ENCODE measurements at places on chromosomes 4 and X.
A peak's percentile ranks its signal among the peaks of the same experiment; 100 is the strongest.

DNA sequence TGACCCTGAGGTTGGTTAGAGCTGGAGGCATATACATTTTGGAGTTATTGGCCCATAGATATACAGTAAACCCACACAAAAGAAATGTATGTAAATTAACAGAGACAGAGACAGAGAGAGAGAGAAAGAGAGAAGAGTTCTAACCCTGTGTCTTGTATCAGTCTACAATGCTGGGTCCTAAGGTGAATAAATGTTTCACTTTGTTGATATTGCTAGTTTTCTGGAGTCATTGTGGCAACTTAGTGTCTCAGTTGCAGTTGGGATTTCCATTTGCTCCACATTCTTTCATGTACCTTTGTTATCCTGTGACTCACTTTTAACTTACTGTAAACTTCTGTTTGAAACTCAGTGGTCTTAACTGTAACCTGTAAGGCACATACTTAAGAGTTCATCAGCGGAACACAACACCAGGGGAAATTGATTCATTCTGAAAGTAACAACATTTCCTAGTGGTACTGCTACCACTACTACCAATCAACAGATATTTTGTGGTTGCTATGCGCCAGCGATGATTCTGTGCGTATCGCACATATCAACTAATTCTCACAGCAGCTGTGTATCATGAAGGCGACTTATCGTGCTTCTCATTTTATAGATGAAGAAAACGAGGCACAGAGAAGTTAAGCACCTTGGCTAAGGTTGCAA, 38.5 kb upstream of the ETDA start:
- DNase-seq, result no peak

GRCh38 chrX:153934148-153934761, 582 bp downstream of the NAA10 start:
- DNase-seq, result no peak

DNA sequence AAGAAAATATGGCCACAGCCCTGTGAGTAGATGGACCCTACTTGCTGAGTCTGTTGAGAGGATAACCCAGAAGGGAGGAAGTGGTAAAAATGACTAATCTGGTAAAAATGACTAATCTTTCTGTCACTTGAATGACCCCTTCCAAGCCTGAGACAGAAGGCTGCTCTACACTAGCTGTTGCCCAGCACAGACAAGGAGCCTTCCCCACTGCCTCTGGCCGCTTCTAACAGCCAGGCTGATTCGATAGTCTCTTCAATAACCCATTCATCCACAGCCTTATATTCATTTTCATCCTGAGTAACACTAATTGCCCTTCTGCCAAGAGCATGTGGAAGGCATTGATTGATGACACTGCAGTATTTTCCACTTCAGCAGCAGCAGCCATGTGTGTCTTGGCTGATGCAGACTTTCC, 18.4 kb downstream of the MAGEB17 start:
- peak; percentile 45 for DNase-seq

DNA sequence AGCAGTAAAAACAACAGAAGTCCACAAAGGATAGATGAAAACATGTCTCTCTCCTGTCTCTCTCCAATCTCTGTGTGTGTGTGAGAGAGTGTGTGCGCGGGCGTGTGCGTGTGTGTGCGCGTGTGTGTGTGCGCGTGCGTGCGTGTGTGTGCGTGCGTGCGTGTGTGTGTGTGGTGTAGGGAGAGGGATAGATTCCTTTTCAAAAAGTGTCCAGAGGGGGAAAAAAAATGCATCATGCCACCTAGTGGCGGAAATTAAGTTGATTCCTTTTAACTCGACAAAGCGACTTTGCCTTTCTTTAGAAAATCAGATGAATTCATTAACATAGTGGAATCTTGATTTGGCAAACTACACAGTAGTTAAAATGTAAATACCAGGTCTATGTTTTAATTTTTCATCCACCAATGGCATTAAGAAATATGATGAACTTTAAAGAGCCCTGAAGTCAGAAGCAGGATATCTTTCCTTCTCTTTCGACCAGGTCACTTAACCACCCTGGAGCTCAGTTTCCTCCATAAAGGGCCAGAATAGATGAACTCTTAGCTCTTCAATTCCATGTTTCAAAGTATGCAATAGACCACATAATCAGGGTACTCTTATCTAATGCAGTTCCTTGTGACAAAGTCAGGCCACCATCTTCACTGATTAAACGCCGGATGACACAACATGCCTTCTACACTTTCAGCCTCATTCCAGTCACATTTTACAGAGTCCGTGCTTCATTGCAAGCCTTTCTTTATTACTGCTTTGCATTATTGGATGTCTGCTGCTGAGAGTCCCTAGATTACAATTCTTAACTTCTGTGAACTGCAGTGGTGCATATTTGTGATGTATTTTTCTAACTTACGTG, 162.8 kb downstream of the FBXO8 start:
- DNase-seq, result peak; percentile 22

GRCh38 chrX:7704205-7704604, 138.8 kb upstream of the VCX start:
- DNase-seq, result no peak

GRCh38 chrX:54745676-54746075, 52.4 kb downstream of the ITIH6 start:
- DNase-seq, result no peak

DNA sequence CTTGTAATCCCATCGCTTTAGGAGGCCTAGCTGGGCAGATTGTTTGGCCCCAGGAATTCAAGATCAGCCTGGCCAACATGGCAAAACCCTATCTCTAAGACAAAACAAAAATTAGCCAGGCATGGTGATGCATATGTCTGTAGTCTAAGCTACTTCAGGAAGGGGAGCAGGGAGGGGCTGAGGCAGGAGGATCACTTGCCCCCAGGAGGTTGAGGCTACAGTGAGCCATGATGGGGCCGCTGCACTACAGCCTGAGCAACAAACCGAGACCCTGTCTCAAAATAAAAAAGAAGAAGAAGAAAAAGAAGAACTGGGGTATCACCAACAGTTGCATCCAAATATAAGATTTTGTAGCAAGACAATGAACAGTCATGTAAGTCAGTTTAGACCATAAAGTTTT, 47.3 kb upstream of the NFKB1 start:
- DNase-seq, result no peak

DNA sequence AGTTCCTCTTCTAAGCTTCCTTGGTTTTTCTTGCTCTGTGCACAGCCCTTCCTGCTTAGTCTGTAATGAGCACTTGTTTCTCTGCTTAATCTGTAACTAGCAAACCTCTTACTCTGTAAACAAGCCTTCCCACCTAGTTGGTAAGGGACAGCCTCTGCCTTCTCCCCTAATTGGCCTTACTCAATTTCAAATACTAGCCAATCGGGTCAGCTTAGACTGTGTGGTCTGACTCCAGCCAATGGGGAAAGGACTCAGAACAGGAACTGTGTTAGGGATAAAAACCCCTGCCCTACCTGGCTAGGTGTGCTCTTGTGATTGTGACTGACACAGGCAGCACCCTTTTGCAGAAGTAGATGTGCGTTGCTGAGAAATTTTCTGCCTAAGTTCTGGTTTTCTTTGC, 136.5 kb upstream of the AADAT start:
- no peak for DNase-seq

DNA sequence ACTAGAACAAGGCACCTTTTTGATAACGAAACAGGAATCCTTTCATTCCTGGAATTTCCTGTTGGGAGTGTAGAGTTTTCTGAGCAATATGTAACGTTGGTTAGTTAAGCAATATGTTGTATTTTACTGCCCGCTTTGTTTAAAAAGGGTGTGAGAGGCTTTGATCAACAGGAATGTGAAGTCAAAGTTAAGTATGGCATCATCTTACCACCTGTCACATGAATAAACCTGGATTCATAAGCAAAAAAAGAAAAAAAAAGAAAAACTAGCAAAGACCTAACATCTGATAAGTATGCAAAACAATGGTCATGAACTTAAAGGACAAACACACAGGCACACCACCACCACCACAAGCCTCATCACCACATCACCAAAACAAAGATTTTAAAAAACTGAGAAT, 7.1 kb upstream of the CXCL5 start:
- DNase-seq, result peak; percentile 56

DNA sequence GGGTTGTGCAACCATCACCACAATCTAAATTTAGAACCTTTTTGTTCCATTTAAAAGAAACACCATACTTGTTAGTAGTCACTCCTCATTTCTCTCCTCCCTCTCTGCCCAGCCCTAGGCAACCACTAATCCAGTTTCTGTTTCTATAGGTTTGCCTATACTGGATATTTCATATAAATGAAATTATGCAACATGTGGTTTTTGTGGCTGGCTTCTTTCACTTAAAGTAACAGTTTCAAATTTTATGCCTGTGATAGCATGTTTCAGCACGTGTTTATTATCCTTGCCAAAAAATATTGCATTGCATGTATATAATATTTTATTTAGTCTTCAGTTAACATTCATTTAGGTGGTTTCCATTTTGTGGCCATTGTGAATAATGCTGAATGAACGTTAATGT, 437.6 kb downstream of the IL1RAPL1 start:
- no peak for DNase-seq

DNA sequence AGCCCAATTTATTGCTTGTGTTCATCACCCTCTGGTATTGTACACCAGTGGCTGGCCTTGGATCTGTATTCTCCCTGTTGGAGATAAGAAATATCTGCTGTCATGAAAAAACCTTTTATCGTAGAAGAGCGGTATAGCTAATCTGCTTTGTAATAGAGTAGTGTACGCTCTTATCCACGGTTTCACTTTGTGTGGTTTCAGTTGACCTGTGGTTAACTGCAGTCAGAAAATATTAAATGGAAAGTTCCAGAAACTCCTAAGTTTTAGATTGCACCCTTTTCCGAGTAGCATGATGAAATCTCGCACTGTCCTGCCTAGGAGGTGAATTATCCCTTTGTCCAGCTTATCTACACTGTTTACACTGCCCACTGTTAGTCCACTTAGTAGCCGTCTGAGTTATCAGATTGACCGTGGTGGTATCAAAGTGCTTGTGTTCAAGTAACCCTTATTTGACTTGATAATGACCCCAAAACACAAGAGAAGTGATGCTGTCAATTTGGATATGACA, 42.4 kb downstream of the KDM6A start:
- no peak for DNase-seq

DNA sequence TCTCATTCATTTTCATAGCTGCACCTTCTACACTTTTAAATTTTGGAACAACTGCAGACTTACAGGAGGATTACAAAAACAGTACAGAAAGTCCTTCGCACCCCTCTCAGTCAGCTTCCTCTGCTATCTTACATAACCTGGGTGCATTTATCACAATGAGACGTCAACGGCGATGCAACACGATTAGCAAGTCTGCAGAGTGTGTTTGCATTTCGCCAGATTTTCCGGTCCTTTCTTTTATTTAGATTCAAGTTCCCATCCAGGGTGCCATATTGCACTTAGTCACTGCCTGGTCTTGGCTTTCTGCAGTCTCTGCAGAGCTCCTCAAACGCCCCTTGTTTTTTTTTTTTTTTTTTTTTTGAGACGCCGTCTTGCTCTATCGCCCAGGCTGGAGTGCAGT, 85.9 kb downstream of the ASMT start:
- DNase-seq, result no peak

GRCh38 chr4:1870328-1870577, 940 bp upstream of the NSD2 start:
- no peak for DNase-seq

GRCh38 chr4:146522869-146523205, 1.1 kb upstream of the SLC10A7 start:
- no peak for DNase-seq

DNA sequence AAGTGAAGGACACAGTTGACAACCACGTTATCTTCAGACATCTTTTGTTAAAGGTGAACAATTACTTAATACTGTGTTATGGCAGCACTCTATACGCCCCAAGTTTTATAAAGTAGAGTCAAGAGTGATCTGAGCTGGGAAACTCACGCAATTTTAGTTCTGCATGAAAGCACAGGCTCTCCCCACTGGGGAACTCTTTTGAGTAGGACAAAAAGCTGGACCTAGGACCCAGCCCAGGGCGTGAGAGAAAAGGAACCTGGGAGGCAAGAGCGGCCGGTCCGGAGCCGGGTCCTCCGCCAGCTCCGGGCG, 152.6 kb upstream of the SLC4A4 start:
- no peak for DNase-seq

DNA sequence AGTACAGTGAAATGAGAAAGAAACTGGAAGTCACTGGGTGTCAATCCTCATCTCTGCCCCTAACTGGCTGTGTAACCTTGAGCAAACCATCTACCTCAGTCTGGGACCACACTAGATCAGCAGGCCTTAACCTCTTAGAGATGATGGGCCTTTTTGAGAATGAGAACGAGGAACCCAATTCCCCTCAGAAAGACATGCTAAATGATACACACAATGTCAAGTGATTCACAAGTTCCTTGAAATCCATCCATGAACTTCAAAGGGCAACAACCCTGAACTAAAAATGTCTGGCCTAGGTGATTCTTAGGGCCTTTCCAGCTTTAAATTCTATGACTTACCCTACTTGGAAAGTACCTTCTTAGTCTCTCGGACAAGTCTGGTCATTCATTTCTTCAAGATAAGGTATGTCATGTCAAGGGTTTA, 47.4 kb downstream of the ACSL4 start:
- no peak for DNase-seq

- DNase-seq, result peak; percentile 60
These were observed 19.9 kb downstream of the ANK2 start for GRCh38 chr4:113069212-113069892.

- peak; percentile 2 for DNase-seq
These were observed 38.6 kb downstream of the TRPC5 start for GRCh38 chrX:112043997-112044396.

DNA sequence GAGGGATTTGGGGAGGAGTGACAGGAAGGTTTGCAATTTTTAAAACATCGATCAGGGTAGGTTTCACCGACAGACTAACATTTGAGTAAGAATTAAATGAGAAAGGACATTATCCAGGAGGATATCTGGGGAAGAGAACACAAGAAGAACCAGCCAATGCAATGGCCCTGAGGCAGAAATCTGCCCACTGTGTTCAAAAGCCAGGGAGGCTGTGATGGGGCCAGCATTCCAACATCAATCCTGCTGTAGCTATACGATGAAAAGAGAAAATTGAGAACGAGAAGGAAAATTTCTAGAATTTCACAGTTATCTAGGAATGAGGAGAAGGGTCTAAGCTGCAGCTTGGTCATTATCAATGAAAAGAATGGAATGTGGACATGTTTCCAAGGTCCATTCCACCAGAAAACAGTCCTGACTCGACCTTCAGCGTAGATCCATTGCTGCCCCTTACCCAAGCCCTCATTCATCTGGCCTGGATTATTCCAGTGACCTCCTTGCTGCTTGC, 84.4 kb downstream of the APBB2 start:
- no peak for DNase-seq

GRCh38 chrX:82127228-82128123, 925.6 kb downstream of the SH3BGRL start:
- DNase-seq, result no peak

- DNase-seq, result no peak
These were observed 36.7 kb downstream of the UBQLN2 start for GRCh38 chrX:56600141-56600540.

- DNase-seq, result no peak
These were observed 6.8 kb upstream of the CLCN5 start for GRCh38 chrX:49915361-49916222.

- no peak for DNase-seq
These were observed 68.4 kb downstream of the NSG1 start for GRCh38 chr4:4455210-4455865.

Measured in epithelial cell of proximal tubule (primary cell).